ENCODE measurements at places on chromosomes 13 and 19.

- no peak for DNase-seq
These were observed 4.9 kb downstream of the PLK5 start for GRCh38 chr19:1528596-1529429.

- DNase-seq: no peak
These were observed 133.5 kb downstream of the TRPC4 start for GRCh38 chr13:37736045-37736444.

- no peak for DNase-seq
These were observed 308.6 kb downstream of the ENOX1 start for GRCh38 chr13:43478211-43478610.

- DNase-seq: no peak
These were observed 25.3 kb downstream of the CLEC4M start for GRCh38 chr19:7788178-7788932.

DNA sequence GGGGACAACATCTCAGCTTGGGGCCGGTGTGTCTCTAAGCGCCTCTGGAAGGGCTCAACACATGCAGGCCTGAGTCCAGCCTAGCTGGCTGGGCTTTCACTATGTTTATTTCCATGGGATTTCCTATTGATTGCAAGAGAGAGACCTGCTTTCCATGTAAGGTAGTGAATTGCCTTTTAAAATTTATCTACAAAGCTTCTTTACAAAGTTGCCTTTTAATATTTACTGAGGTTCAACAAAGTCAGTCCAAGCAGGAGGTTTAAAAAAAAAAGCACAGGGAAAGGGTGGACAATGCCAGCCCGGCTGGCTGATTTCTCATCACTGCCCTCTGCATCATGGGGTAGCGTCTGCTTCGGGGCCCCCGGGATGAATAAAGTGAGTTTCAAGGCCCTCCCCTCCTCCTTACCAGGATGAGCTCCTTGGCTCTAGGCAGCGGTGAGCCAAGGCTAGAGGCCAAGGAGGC, 15.8 kb downstream of the TLE2 start:
- no peak for DNase-seq

DNA sequence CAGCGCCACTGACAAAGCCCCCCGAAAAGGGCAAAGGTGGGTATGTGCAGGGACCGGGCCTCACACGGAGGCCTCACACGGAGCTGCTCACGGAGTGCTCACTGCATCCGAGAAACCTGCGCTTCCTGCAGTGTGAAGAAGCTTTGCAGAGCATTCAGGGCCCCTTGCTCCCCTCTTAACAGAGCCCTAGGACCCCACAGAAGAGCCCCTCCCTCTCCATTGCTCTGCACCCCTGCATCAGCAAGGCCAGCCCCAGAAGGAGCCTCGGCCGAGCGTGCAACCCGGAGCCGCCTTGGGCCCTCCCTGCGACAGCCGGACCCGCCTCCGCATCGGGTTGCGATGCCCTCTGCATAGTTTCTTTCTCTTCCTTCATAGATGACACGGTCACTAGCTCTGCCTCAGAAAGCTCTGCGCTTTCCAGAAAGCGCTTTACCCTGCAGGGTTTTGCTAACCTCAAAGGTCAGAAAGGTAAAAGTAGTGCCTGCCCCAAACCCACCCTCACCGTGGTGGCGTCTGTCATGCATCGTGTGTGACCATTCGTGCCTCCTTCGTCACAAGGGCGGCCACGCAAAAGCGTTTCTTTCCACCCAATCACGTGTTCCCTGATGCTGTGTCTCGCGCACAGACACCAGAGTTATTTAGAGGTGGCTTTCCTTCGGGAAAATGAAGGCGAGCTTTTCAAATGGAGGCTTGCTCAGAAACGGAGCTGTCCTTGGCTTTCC, 15.7 kb upstream of the F7 start:
- no peak for DNase-seq

DNA sequence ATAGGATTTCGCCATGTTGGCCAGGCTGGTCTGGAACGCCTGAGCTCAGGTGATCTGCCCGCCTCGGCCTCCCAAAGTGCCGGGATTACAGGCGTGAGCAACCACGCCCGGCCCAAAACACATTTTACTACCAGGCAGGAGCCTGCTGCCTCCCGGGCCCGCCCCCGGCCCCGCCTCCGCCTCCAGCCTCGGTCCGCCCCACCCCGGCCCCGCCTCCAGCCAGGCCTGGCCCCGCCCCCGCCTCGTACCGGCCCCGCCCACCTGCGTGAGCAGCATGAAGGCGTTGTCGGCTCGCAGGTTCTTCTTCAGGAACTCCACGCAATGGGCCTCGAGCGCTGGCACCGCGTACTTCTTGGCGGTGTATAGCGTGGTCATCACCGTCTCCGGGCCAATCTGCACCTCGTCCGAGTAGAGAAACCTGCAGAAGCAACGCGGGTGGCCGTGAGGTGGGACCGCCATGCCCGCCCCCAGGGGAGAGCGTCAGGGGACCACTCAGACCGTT, 22.7 kb downstream of the BTBD2 start:
- DNase-seq: no peak

- DNase-seq: no peak
These were observed 924 bp downstream of the RGCC start for GRCh38 chr13:41458187-41458760.

GRCh38 chr13:44089452-44089851, 209.7 kb downstream of the LACC1 start:
- DNase-seq: no peak

- DNase-seq: no peak
These were observed 43.9 kb upstream of the TSC22D1 start for GRCh38 chr13:44620057-44620456.

DNA sequence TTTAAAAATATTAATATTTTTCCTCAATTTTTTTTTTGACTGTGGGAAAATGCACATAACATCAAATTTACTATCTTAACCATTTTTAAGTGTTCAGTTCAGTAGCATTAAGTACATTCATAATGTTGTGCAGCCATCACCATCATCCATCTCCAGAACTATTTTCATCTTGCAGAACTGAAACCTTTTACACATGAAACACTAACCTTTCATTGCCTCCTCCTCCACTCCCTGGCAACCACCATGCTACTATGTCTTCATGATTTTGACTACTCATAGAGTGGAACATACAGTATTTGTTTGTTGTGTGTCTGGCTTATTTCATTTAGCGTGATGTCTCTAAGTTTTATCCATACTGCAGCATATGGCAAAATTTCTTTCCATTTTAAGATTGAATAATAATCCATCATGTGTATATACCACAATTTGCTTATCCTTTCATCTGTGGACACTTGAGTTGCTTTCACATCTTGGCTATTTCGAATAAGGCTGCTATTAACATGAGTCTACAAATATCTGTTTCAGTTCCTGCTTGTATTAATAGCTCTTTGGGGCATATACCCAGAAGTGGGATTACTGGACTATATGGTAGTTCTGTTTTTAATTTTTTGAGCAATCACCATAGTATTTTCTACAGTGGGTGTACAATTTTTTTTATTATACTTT, 376.4 kb downstream of the MTUS2 start:
- no peak for DNase-seq

DNA sequence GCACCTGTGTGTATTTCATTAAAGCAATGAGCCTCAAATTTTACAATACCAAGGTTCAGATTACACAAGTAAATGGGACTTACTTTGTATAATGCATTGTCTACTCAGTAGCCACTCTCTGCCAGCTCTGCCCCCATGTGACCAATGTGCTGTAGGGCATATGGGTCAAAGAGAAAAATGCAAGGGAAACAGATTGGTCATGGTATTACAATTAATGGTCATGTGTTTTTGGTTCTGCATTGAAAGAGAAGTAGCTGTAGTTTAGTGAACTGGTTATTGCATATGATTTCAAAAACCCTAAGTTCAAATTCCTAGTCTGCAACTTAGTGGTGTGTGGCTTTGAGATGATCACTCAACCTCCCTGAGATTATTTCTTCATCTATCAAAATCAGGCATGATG, 545.4 kb downstream of the SUCLA2 start:
- no peak for DNase-seq

GRCh38 chr19:34669305-34669704, 7.7 kb downstream of the SCGB2B2 start:
- no peak for DNase-seq

- DNase-seq: no peak
These were observed 583 bp downstream of the TECR start for GRCh38 chr19:14530005-14530348.

DNA sequence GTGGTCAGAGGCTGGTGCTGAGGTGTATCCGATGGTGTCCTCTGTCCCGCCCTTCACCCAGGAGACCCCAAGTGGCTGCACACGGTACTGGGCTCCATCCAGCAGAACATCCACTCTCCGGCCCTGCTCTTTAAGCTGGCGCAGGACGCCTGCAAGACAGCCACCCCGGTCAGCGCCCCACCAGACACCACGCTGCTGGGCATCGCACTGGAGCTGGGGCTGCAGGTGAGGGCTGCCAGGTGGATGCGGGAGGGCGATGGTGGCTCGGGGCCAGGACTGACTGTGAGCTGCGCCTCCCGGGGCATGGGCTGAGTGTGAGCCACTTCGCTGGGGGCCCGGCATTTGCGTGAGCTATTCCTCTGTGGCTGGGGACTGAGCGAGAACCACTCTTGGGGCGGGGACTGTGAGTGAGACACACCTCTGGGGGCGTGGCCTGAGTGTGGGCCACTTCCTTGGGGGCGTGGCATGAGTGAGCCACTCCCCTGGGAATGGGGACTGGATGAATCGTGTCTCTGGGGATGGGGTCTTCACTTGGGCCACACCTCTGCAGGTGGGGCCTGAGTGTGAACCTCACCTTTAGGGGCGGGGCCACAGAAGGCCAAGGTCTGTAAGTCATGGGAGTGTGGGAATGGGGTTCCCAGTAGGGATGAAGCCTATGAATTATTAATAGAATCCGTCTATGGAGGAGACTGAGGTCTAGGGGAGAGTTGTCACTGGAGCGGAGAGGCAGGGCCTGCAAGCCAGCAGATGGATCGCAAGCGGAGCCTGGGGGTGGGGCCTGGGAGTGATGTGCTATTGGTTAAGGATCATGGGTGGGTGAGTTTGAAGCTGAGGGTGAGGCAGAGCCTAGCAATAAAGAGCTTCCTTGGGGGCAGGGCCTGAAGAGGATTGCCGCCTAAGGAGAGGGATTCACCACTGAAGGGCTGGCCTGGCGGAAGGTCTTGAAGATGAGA, 30.5 kb downstream of the ZSWIM4 start:
- no peak for DNase-seq

DNA sequence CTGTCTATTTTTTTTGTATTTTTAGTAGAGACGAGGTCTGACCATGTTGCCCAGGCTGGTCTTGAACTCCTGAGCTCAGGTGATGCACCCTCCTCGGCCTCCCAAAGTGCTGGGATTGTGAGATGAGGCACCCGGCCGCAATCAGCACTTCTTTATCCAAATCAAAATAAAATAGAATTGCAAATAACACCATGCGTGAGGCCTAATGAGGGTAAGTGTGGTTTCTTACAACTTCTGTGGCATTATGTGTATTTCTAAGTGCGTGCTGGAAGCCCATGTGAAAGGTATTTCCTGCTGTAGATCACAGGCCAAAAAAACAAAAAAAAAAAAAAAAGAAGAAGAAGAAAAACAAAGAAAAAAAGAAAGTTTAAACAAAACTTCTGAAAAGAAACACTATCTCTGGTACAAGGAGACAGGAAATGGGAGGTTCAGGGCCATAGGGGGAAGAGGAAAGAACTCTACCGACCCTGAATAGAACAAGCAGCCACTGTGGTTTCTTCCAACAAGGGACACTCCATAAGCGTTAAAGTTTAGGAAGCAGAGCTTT, 3.0 kb upstream of the GRAMD1A start:
- DNase-seq: no peak

- no peak for DNase-seq
These were observed 64.1 kb downstream of the MRPL57 start for GRCh38 chr13:21240586-21240985.

DNA sequence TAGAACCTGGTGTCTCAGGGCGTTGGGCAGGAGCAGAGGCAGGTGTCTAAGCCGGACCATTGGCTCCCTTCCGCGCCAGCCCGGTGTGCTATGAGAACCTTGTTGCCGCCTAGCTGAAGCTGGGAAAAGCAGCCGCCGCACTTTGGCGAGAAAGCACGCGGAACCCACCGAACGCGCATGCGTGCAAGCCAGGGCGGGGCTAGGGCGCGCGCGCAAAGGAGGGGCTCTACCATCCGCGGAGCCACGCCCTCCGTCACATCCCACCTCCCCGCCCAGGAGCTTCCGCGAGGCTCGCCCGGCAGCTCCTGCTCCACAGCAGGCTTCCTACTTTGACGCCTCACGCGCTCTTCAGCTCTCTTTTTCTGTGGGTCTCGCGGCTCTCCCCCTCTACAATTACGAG, 51.3 kb downstream of the WDR87 start:
- peak; percentile 96 for DNase-seq

GRCh38 chr13:101915755-101916107, 463.3 kb downstream of the ITGBL1 start:
- no peak for DNase-seq

- DNase-seq: no peak
These were observed 523.4 kb downstream of the FGF9 start for GRCh38 chr13:22194106-22194805.

DNA sequence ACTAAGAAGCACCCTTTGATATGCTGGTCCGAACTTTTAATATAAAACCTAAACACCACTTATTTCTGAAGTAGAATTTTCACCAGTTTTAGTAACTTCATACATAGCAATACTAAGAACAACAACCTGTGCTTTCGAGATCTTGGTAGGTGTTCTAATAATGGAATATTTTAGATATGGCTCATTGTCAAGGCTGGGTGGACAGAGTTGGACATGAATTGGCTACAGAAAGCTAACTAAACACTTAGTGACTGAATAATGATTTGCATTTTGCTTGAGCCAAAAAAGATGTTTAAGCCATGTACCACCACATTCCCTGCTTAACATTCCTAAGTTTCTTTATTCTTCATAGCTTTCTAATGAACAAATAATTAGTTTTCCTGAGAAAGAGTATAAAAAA, 344.3 kb upstream of the SGCG start:
- DNase-seq: no peak

GRCh38 chr19:31530781-31531180, 181.5 kb upstream of the TSHZ3 start:
- no peak for DNase-seq

- peak; percentile 32 for DNase-seq
These were observed 103.2 kb downstream of the GADD45B start for GRCh38 chr19:2578901-2579677.

GRCh38 chr13:81480634-81481033, 1139.7 kb upstream of the SPRY2 start:
- DNase-seq: no peak

- peak; percentile 36 for DNase-seq
These were observed 356.1 kb downstream of the FGF14 start for GRCh38 chr13:102045731-102046130.

DNA sequence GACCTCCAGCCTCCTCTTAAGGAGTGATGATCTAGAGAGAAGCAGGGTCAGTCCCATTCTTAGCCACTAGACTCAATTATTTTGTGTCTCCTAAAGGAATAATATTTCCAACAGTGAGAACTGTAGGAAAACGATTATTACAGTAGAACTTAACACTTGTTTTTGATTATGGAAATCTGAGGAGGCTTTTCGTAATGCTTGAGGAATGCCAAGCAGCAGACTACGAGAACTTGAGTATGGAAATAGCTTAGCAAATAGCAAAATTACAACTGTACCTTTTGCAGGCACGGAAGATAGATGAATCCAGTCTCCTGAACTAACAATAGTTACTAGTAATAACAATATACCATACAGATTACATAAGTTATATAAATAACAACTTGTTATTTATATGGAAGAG, 12.2 kb downstream of the BRD4 start:
- no peak for DNase-seq
